ENCODE measurements at places on chromosomes 4 and X.
A peak's percentile ranks its signal among the peaks of the same experiment; 100 is the strongest.

DNA sequence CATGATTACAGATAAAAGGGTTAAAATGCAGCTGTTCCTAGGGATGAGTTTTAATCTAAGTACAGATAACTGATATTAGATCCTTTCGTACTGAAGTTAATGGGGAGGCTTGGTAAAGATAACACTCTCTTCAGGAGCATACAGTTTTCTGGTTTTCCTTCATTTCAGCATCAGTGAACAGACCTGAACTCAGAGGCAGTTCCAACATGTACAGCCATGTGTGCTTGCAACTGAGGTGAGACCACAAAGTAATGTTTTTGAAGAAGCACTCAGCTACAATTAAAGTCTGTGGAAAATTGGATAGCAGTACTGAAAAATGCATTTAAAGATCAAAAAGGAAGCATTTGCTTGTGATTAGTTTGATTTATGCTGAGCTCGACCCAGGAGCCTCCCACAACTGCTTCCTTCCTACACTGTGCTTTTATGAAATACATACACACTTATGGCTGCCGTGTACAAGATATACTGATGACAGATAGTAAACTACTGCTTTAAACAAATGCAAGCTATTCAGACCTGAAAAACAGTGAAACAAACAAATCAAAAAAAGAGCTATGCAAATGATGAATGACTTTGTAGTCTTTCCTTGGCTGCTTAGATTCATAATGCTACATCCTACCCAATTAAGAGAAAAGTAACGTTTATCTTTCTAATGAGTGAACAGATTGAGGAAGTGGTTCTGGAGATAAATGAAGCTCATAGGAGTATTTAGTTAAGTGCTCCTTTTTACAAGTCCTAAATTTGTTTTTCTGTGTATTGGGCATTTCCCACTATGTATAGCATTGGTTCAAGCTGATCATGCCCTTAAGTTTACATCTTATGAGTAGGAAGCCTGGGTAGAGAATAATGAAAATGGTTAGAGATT is 68.4 kb downstream of the PDLIM5 start:
- DNase-seq, result peak; percentile 23

- no peak for DNase-seq
These were observed 14.7 kb downstream of the UNC5C start for GRCh38 chr4:95534032-95534431.

DNA sequence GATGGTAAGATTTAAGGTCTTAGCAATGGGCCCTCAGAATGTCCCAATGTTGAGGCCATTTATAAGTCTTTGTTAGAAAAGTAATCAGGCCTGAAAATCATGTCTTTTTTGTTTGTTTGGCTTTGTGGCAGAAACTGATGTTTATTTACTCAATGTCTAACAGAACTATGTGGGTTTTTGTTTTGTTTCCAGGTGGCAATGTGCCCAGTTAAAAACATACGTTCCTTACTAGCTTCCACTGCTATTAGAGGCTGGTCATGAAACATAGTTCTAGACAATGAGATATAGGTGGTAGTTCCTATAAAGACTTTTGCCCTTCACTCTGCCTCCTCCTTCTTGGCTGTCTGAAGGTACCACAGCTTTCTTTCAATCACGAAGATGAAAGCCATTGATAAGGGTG is 108.8 kb downstream of the C4orf51 start:
- no peak for DNase-seq

DNA sequence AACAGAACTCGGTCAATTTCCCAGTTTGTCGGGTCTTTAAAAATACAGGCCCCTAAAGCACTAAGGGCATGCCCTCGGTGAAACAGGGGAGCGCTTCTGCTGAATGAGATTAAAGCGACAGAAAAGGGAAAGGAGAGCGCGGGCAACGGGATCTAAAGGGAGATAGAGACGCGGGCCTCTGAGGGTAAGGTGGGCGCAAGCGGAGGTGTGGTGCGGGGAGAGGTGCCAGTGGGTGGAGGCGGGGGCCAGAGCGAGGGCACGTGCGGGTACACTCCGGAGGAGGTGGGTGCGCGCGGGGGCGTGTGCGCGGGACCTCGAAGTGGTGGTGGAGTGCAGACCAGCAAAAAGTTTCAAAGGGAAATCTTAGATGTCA is 787 bp upstream of the TET2 start:
- peak; percentile 58 for DNase-seq

All from hematopoietic multipotent progenitor cell treated with erythropoietin and hydrocortisone succinate and interleukin-3 and kit ligand, for 6 days (in vitro differentiated cells).